ENCODE measurements at places on chromosomes 3 and 15. TPM values are rescaled to one million over a fixed set of nuclear protein-coding genes. Genes with fewer than 3 reads are reported as not detected.

DNA sequence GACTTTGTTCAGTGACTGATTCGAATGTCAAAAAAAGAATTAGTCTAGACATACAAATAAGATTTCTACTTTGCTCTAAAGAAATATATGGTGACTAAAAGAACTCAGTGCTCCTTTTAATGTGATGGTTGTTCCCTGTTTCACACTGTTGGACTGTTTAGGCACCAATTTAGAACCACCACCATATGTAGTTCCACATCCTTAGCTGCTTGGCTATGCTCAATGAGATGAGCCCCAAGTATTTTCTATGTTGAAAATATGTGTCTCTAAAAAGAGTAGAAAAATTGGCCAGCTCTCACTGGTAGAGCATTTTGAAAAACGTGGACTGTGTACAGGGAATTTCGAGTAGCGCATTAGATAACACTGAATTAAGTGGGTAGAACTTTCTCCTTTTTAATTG is 167.3 kb downstream of the GOLIM4 start:
- no peak for DNase-seq
- no peak overlapping the region for H3K4me3 ChIP-seq
- no peak overlapping the region for H3K27ac ChIP-seq
- no peaks in the 10 kb centered on the region for H3K27me3 ChIP-seq
- H3K36me3 ChIP-seq = no peaks in the 10 kb centered on the region

GRCh38 chr15:41558400-41559238 is at the start of gene TYRO3:
TYRO3 (plus strand) TSS chr15:41559212; CDS start chr15:41559258, 46 bp downstream.
- H3K4me1 ChIP-seq = no peaks in the 10 kb centered on the region
- DNase-seq = no peak
- H3K27me3 ChIP-seq = no peaks in the 10 kb centered on the region
- H3K27ac ChIP-seq = peak within 1 kb of the TSS; percentile 61

- H3K36me3 ChIP-seq = no peaks in the 10 kb centered on the region
- H3K4me3 ChIP-seq = no peak overlapping the region
- no peak for DNase-seq
- peak overlapping the region; percentile 23 for H3K27ac ChIP-seq
Measured at GRCh38 chr15:60612400-60613048, 133.6 kb upstream of the ICE2 start.

DNA sequence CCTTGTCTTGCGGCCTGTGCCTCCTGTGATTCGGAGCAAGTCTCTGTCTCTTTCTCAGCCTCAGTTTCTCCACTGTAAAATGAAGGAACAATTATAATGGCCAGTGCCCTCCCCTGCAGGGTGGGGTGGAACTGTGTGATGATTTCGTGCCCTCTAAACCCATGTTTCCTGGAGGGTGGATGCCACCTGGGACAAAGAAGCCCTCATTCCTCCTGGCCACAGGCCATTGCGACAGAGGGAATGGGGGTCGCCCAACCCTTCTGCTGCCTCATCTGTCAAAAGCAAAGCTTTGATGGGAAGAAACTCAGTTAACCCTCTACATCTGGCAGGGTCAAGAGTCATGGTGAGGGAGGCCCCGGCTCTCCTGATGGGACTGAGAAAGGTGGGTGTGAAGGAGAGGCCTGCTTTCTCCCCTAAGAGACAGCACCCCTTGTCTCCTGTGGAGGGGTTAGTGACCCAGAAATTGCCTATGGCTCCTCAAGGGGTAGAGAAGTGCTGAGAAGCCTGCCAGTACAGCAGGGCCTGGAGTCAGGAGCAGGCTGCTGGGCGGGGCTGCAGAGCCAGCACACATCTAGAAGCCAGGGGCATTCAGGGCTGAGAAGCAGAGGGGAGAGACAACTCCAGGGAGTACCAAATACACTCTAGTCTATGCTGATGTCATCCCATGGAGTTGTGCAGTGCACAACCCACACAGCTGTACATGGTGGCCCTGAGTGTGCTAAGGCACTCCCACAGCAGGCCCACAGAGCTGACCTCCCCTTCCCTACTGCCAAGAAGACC is 61.0 kb downstream of the PLXNA1 start:
- no peaks in the 10 kb centered on the region for H3K4me1 ChIP-seq
- no peak overlapping the region for H3K27ac ChIP-seq
- H3K4me3 ChIP-seq = no peak overlapping the region
- H3K36me3 ChIP-seq = no peaks in the 10 kb centered on the region
- no peak for DNase-seq

- H3K36me3 ChIP-seq = no peaks in the 10 kb centered on the region
- no peak overlapping the region for H3K4me3 ChIP-seq
- peaks cover 35% of the 10 kb centered on the region for H3K4me1 ChIP-seq
- no peaks in the 10 kb centered on the region for H3K27me3 ChIP-seq
- H3K27ac ChIP-seq = peak overlapping the region; percentile 74
- peak; percentile 54 for DNase-seq
Measured at GRCh38 chr3:42741796-42742195, 31.3 kb downstream of the CCDC13 start.

DNA sequence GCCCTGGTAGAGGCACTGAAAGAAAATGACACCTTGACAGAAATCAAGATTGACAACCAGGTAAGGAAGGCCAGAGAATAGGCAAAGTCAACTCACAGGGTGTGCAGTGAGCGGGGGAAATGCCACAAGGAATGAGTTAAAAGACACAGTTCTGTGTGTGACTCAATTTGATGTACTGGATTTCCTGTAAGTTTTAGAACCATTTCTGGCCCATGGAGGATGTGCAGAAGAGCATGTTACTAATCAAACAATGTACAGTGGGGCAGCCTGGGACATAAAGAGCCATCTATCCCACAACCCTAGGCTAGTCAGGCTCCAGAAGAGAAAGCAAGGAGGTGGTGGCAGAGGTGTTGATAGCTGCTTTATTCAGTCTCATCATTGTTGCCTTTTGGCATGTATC is 31.2 kb upstream of the TMOD3 start:
- peaks cover 5% of the 10 kb centered on the region for H3K36me3 ChIP-seq
- no peaks in the 10 kb centered on the region for H3K27me3 ChIP-seq
- H3K4me3 ChIP-seq = no peak overlapping the region

The SHC4 gene
- 5.3 TPM for total RNA-seq

- no peak overlapping the region for H3K27ac ChIP-seq
- H3K27me3 ChIP-seq = no peaks in the 10 kb centered on the region
- peaks cover 9% of the 10 kb centered on the region for H3K4me1 ChIP-seq
Measured at GRCh38 chr3:133388696-133389395, 11.0 kb upstream of the BFSP2 start.

DNA sequence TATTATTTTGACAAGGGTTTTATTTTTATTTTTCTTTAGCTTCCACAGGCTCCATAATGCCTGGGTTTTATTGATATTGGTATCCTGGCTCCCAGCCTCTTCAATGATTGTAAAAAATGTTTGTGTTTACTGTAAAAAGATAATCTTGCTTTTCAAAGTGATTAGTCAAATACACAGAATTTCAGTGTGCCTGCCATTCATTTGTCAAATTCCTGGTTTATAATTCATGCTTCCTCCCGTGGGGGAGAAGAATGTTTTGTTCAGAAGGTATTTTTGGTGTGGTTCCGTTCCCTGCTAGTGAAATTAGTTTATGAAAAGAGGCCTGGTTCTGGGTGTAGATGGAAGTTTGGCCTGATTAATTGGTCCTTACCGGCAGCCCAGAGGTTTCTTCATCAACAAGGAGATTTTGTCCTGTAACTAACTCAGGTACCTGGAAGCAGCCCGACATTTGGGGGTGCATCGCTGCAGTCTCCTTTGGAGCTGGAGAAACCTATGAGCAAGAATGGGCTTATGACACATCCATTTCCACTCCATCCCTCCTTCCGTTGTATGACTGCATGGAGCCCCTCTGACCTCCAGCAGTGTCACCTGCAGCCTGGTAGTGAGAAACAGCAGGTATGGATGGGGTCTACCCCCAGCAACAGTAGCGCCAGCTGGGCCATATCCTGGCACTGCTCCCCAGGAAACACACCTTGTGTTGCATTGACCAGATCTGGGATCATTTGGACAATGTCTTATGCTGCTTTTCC is 101.5 kb downstream of the PGPEP1L start:
- DNase-seq = no peak
- no peaks in the 10 kb centered on the region for H3K27me3 ChIP-seq
- no peak overlapping the region for H3K4me3 ChIP-seq
- peaks cover 9% of the 10 kb centered on the region for H3K36me3 ChIP-seq
- H3K27ac ChIP-seq = peak overlapping the region; percentile 50
- peaks cover 39% of the 10 kb centered on the region for H3K4me1 ChIP-seq

DNA sequence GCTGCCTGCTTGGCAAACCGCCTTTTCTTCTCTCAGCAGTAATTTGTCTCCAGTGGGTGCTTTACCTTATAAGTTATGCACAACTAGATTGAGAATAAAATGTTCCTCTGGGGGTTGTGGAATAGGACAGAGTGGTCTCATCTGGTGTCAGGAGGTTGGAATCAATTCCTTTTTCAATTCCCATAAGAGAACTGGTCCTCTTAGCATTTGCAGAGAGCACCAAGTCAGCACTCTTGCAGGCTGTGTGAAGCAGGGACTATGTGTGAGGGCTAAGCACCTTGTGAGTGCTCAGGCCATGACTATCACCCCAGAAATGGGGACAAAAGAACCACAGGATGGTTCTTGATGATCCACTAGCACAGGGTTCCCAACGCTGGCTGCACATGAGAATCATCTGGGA is 163.6 kb upstream of the UMPS start:
- H3K27me3 ChIP-seq = no peaks in the 10 kb centered on the region
- DNase-seq = no peak
- no peaks in the 10 kb centered on the region for H3K4me1 ChIP-seq
- H3K4me3 ChIP-seq = no peak overlapping the region
- no peaks in the 10 kb centered on the region for H3K36me3 ChIP-seq
- no peak overlapping the region for H3K27ac ChIP-seq

DNA sequence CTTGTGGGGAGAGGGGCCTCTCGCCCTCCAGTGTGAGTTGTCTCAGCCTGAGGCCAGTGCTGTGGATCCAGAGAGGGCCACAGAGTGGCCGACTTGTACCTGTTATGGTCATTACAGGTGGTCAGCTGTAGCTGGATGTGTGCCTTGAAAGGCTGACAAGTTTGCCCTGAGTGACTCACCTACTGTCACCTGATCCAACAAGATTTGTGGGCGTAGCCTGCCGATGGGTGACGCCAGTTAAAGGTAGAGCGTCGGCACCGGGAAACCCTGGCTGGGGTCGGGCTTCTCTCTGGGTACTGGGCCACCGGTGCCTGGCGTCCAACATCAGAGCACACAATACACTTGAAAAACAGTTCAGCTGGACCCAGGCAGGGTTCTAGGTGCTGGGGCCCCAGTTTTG is 2.8 kb upstream of the ISG20 start:
- no peaks in the 10 kb centered on the region for H3K27me3 ChIP-seq
- H3K36me3 ChIP-seq = peaks cover 10% of the 10 kb centered on the region
- H3K4me1 ChIP-seq = no peaks in the 10 kb centered on the region
- no peak overlapping the region for H3K4me3 ChIP-seq
- H3K27ac ChIP-seq = peak overlapping the region; percentile 8

DNA sequence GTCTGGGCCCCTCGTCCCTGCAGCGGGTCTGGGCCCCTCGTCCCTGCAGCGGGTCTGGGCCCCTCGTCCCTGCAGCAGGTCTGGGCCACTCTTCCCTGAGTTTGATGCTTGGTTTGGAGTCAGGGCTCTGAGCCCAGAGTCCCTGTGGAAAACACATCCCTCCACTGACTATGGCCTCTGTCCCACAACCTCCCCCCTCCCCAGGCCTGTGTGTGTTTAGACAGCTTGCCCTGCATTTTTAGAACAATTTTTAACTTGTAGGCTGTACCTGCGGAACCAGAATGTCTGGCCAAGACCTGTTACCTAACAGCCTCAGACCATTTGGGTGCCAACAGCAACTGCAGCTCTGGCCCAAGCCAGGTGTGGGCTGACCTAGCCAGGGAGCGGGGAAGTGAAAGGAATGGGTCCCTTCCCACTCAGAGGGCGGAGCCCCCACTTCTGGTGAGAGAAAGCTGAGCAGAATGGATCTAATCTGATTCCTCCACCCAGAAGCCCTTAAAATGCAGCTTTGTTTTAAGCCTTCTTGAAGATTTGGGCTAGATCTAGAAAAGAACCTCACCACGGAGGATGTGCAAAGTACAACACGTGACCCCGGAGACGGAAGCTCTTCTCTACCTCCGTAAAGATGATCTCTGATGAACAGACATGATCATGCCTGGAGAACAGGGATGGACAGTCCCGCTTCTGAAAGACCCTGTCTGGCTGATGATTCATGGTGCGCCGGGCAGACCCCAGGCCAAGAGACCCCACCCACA is 60.5 kb upstream of the TFRC start:
- no peak overlapping the region for H3K27ac ChIP-seq
- no peaks in the 10 kb centered on the region for H3K27me3 ChIP-seq
- no peaks in the 10 kb centered on the region for H3K4me1 ChIP-seq
- no peak overlapping the region for H3K4me3 ChIP-seq

The TP63 gene
- 0.30 TPM for total RNA-seq

- no peak overlapping the region for H3K27ac ChIP-seq
- H3K36me3 ChIP-seq = no peaks in the 10 kb centered on the region
- H3K4me3 ChIP-seq = no peak overlapping the region
- H3K4me1 ChIP-seq = peaks cover 24% of the 10 kb centered on the region
Measured at GRCh38 chr15:84944861-84945260, 36.8 kb upstream of the PDE8A start.

The SI gene
- total RNA-seq = not detected

The ZIC1 gene
- total RNA-seq = 0.04 TPM

GRCh38 chr15:74626336-74626735 is 10.7 kb downstream of the CLK3 start:
- peaks cover 4% of the 10 kb centered on the region for H3K4me1 ChIP-seq
- peaks cover 98% of the 10 kb centered on the region for H3K36me3 ChIP-seq
- H3K27ac ChIP-seq = no peak overlapping the region
- no peak for DNase-seq
- no peak overlapping the region for H3K4me3 ChIP-seq

GRCh38 chr15:75069301-75069925 is 46.0 kb downstream of the PPCDC start:
- no peaks in the 10 kb centered on the region for H3K36me3 ChIP-seq
- peak; percentile 58 for DNase-seq
- no peak overlapping the region for H3K27ac ChIP-seq
- peaks cover 24% of the 10 kb centered on the region for H3K4me1 ChIP-seq
- no peaks in the 10 kb centered on the region for H3K27me3 ChIP-seq

GRCh38 chr3:160400030-160400701 is 716 bp downstream of the SMC4 start:
- peak overlapping the region; percentile 73 for H3K4me3 ChIP-seq
- H3K27me3 ChIP-seq = no peaks in the 10 kb centered on the region
- H3K36me3 ChIP-seq = no peaks in the 10 kb centered on the region
- DNase-seq = peak; percentile 65

DNA sequence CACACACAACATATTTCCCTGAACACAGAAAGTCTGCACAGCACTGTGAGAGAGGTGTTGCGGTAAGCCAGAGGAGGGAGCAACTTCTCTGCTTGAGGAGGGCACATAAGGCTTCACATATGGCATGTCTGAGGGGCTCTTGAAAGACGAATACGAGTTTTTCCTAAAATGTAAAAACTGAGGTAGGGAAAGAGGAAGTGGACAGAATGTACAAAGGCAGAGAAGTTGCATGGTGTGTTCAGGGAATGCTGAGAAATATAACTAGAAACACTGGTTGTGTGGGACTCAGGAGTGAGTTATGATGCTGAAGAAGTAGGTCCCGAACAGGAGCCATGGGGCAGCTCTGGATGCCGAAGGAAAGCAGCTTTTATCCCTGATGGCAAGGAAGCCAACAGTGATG is 22.8 kb upstream of the ATP8B4 start:
- no peak overlapping the region for H3K27ac ChIP-seq
- H3K27me3 ChIP-seq = no peaks in the 10 kb centered on the region
- no peaks in the 10 kb centered on the region for H3K4me1 ChIP-seq
- no peaks in the 10 kb centered on the region for H3K36me3 ChIP-seq
- H3K4me3 ChIP-seq = no peak overlapping the region
